ENCODE measurements at places on chromosomes 4 and X. TPM values are rescaled to one million over a fixed set of nuclear protein-coding genes. Genes with fewer than 3 reads are reported as not detected.

The WAS gene
- total RNA-seq, result 1.2 TPM

The ATXN3L gene
- not detected for total RNA-seq

The MAGEA11 gene
- total RNA-seq, result not detected

The MYOZ2 gene
- total RNA-seq, result 0.16 TPM

The ADGRG2 gene
- 0.81 TPM for total RNA-seq

The CT45A5 gene
- total RNA-seq, result not detected

The SPIN2A gene
- 2.2 TPM for total RNA-seq

The HNRNPH2 gene
- total RNA-seq, result 72.4 TPM

All from progenitor cell of endocrine pancreas (in vitro differentiated cells).